RKO (cell line): ENCODE measurements at places on chromosomes 5 and 9.

DNA sequence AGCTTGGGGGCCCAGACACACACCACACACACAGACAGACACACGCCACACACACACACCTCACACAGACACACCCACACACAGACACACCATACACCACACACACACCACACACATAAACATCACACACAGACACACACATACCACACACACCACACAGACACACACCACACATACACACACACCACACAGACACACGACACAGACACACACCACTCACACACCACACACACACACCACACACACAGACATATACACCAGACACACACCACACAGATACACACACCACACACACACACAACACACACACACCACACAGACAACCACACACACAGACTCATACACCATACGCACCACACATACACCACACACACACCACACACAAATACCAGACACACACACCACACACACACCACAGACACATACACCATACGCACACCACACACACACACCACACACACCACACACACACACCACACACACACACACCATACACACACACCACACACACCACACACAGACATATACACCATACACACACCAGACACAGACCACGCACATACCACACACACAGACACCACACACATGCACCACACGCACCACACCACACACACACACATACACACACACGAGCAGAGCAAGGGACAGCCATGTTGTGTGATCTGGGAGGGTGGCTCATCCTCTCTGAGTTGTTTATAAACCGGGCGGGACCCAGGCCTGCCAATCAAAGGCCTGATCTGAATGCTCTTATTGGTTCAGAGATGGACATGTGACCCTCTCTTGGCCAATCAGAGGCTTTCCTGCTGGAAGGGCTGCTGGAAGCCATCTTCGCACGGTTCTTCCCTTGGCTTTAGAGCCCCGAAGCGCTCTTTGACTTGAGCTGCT is 148.3 kb downstream of the GAPVD1 start:
- peak; percentile 96 for DNase-seq

DNA sequence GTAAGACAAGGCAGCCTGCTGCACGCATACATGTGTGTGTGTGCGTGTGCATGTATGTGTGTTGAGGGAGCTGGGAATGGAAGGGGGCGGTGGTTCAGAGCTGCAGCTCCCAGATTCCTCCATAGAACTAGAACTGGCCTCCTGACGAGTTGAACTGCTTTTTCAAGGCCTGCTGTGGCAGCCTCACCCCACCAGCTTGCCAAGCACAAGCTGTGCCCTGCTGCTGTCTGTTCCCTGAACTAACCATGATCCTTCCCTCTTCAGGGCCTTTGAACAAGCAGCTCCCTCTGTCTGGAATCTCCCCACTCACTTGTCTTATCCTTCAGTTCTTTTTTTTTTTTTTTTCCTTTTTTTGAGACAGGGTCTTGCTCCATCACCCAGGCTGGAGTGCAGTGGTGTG is 22.6 kb downstream of the LRSAM1 start:
- DNase-seq, result no peak

GRCh38 chr9:73575101-73576060 is 423.7 kb downstream of the ANXA1 start:
- no peak for DNase-seq

DNA sequence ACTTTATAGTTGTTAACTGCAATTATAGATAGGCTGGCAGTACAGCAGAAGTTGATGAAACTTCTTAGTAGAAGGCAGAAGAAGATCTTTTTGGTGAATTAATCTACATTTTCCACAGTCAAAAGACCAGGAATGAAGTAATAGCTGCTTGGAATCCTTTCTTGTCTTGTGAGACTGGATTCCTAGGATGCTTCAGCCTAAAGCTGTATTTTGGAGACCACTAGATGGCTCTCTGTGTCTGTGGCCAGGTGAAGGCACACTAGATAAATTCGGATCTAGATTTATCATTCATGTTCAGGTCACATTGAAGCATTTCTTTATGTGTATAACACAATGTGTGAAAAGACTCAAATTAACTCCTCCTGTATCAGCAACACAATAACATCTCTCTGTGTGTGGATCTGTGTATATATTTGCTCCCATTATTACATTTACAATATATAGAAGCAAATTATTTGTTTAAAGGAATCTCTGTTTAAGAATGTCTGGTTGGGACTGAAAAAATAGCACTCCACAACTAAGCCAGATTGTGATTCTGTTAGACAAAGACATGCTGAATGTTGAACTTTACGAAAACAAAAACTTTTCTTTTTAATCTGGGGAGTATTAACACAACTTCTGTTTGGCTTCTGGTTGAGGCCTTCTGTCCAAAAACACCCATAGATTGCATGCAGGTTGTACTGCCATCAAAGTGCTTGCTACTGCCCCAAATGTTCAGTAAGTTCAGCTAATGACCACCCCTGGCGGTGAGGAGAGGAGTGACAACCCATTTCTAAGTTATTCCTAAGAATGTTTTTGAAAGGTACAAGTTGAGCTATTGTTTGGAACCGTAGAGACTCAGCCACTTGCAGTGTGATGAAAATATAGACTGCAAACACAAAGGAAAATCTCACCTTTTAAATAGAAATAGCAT is 10.6 kb downstream of the GRIN3A start:
- peak; percentile 70 for DNase-seq

DNA sequence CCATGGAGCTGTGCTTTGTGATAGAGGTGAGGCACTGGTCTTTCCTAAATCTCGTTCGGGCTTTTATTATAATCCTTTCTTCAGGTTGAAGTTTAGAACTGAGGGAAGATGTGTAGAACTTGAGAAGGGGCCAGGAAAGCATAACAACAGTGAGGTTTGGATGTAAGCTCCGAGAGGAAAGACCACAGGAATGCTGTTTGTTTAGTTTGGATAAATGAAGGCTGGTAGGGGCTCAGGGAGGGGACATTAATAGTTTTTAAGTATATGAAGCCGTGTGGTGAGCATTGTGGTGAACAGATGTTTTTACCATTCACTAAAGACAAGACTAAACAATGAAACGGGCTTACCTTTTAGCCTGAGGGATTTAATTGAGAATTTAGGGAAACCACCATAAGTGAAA is 130.8 kb downstream of the ARHGAP26 start:
- no peak for DNase-seq

DNA sequence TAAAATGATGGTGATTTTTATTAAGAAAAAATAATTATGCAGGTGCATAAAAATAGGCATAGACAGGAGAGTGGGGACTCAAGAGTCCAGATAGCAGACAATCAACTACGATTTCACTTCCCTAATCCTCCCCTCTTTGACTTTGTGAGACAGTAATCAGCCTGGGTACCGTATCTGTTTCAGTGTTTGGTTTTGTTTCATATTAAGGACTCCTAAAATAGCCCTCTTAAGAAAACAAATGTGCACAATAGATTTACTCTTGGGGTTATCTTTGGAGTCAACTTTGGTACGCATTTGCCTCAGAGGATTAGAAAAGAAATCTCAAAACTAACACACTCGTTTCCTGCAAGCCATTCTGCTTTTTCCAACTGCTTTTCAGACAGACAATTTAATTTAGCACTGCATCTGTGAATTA is 96.3 kb downstream of the ZNF608 start:
- no peak for DNase-seq

- no peak for DNase-seq
Observed at GRCh38 chr9:123548741-123549545, 192.9 kb downstream of the CRB2 start.

DNA sequence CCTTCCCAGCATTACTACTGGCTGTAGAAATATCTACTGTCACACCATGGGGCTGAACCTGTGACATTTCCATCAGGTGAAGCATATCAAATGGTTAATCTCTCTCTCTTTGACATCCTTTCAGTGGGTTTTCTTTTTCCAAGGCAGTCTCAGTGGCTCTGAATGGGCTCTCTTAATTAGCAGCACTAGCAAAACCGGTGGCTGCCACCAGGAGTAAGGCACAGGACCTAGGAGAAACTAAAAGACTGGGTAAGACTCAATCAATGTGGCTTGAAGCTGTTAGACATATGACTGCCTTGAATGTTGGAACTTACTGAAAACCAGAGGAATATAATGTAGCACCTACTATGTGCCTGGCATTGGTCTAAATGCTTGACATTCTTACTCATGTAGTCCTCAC is 445.0 kb upstream of the KIF2A start:
- no peak for DNase-seq

DNA sequence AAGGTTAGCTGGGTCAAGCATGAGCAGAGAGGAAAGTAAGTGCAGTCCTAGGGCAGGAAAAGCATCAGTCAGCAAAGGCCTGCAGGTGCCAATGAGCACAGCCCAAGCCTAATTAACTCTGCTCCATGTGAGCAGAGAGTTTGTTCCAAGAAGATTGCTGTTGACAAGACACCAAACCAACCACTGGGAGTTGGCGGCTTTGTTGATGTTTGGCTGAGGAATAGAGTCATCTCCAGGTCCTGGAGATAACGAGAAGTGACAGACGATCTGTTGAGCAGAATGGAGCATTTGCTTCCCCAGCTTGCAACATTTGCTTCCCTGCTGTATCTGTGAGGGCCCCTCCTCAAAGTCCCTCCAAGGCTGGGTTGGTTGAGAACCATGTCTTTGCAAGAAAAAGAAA is 68.2 kb downstream of the FAM114A2 start:
- DNase-seq, result no peak

- DNase-seq, result no peak
Observed at GRCh38 chr5:100600298-100600994, 65.3 kb downstream of the FAM174A start.

DNA sequence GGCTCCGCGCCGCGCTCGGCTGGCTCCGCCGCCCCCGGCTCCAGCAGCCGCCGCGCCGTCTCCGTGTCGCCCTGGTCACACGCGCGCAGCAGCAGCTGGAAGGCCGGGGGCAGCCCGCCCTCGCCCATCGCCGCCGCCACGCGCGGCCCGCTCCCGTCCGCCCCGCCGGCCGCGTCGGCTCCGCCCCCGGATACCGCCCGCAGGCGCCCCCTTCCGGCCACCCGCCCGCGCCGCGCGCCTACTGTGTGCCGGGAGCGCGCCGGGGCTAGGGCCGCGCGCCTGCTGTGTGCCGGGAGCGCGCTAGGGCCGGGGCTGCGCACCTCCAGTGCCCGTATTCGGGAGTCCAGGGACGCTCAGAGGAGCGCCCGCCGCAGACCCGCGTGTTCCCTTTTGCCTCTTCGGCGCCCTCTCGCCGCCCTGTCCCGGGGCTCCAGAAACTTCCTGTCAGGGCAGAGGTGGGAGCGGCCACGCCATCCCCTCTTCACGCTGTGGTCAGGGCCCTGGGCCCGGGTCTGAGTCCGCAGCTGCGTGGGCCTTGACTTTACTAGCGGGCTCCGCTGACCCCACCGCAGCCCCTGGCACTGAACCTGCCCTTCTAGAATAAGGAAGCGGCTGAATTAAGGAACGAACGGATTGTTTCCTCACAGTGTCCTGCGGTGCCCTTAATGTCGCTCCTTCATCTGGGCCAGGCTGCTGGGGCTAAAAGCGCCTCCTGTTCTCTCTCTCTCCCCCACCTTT is at the start of gene ANKS6:
ANKS6 (minus strand) TSS at position 192 of the 738 bp plus-strand sequence; CDS start at position 128, 64 bp downstream.
- DNase-seq, result peak; percentile 88

- no peak for DNase-seq
Observed at GRCh38 chr9:136525841-136526499, 19.9 kb downstream of the NOTCH1 start.

DNA sequence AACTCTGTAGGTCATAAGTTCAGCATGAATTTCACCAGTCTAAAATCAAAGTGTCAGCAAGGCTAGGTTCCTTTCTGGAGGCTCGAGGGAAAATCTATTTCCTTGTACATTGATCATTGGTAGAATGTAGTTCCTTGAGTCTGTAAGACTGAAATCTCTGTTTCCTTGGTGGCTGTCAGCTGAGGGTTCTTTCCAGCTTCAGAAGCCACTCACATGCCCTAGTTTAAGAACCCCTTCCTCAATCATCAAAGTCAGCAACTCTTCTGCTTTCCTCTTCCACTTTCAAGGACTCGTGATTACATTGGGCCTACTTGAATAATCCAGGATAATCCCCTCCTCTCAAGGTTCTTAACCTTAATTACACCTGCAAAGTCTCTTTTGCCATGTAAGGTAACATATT is 4.9 kb upstream of the SCAMP1 start:
- no peak for DNase-seq

DNA sequence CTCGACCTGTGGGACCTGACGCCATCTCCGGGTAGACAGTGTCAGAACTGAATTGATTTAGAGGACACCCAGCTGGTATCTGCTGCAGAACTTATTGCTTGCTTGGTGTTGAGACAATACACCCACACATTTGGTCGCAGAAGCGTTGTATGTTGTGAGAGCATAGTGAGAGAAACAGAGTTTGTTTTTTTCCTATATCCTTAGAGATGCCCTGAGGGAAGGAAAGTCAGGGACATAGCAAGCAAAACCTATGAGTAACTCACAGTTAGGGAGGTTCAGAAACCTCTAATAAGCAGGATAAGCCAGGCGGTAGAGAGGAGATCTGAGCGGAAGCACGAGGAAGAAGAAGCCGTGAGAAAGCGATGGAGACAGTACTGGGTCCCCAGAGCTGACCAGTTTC is 59.8 kb downstream of the PTCD2 start:
- no peak for DNase-seq

- DNase-seq, result no peak
Observed at GRCh38 chr9:72772661-72773060, 180.2 kb downstream of the ALDH1A1 start.

GRCh38 chr9:129146441-129146941 is 31.6 kb downstream of the IER5L start:
- no peak for DNase-seq

DNA sequence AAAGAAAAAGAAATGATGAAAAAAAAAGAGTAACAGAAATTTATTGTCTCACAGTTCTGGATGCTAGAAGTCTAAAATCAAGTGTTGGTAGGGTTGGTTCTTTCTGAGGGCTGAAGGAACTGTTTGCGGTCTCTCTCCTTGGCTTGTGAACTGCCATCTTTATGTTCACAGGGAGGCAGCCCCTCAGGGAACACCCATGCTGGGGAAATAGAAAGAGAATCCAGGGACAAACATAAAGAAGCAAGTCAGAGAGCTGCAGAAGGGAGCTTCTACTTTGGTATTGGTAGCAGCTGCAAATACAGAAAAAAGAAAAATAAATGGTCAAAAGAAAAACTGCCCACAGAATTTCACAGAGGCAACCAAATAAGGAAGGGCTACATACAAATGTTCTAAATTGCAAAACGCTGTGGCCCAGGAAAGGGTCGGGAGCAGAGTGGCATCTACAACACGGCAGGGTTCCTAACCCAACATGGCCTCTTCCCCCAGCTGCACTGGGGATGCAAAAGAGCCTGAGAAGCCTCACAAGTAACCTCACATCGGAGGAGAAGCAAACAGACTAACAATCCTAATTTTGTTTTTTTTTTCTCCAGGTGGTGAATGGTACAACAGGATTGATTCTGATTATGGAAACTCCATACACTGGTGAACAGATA is 37.4 kb downstream of the ELOVL7 start:
- DNase-seq, result no peak
